ENCODE measurements at places on chromosomes 1 and 21. TPM values are rescaled to one million over a fixed set of nuclear protein-coding genes. Genes with fewer than 3 reads are reported as not detected.

Gene ADGRB2
- 15.1 TPM for total RNA-seq

Gene CYP4X1
- total RNA-seq = not detected

Gene POMGNT1
- 34.7 TPM for total RNA-seq

Gene TLR5
- total RNA-seq = 2.5 TPM

Gene MAN1C1
- 4.4 TPM for total RNA-seq

DNA sequence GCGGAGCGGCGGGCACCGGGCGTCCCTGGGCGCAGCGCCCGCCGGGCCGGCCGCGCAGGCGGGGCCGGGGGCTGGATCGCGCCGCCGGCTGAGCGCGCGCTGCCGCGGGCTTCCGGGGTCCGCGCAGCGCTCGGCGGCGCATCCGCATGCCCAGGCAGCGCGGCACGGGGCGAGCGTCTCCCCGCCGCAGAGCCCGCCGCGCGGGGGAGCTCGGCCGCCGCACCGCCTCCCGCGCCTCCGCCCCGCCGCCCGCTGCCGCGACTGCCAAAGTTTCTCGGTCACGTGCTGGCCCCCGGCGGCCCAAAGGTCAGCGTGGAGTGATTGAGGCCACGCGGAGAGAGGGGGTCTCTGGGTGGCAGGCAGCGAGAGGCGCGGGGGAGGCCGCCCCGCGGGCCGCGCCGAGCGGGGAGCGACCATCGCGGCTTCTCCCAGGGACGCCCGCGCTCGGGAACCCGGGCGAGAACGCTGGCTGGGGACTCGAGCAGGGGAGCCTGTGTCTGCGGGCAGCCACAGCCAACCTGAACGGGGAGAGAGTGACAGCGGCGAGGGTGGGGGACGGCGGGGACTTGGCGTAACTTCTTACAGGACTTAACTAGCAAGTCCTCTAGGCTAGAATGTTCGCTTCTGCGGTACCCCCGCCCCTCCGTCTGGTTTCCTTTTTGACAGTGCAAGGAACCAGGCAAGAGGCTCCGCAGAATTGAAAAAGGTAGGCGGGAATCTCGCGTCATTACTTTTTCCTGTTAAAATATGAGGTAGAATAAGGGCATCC, at the start of gene ILDR2:
ILDR2 (minus strand) TSS at position 180 of the 769 bp plus-strand sequence. CDS start 272 bp downstream, outside the sequence.
- H3K4me3 ChIP-seq = peak within 1 kb of the TSS; percentile 68
- DNase-seq = peak; percentile 36
- H3K27ac ChIP-seq = peak within 1 kb of the TSS; percentile 55
- no peaks in the 10 kb centered on the region for H3K36me3 ChIP-seq

DNA sequence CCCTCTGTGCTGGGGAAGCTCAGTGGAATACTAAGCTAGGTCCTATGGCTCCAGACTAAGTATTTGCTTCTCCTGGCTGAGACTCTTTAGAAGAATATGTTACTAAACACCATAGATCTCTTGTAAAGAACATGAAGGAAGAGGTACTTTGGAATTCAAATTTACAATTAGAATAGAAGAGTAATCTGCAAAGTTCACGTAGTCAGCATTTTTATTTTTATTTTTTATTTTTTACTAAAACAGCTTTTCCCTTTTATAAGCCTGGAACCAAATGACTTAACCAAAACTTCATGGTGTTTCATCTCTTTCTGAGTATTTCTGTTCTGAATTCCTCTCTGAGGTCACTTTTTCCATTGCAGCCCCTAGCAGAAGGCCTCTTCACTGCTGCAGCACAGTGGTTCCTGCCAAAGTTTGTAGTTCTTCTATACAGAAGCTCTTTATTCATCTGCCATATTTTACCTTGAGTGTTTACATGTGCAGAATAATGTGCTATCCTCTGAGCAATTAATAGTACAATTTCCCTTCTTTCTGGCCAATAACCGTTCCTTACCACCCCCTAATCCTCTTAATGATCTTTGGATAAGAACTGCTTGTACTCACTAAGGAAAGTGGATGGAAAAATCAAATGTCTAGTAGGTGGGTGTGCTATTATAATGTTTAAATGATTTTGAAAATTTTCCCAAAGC, 27.2 kb downstream of the TSEN15 start:
- no peaks in the 10 kb centered on the region for H3K36me3 ChIP-seq
- no peak overlapping the region for H3K27ac ChIP-seq
- H3K4me1 ChIP-seq = no peaks in the 10 kb centered on the region
- H3K27me3 ChIP-seq = no peaks in the 10 kb centered on the region

DNA sequence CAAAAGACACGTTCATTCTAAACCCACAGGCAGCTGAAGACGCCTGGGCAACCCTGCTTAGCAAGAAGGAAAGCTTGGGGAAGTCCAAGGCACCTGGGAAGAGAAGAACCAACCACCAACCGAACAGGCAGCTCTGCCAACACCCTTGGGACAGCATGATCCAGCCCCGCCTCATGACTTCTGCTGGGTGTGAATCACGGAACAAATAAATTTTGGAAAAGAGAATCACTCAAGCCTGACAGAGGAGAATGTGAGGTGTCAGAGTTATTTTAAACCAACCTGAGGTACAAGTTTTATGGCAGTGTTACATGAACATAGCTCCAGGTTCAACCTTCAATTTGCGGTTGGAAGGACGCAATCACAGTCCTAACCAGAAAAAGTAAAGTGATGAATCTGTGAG, 10.0 kb upstream of the PADI4 start:
- no peaks in the 10 kb centered on the region for H3K27me3 ChIP-seq
- H3K36me3 ChIP-seq = no peaks in the 10 kb centered on the region
- H3K27ac ChIP-seq = no peak overlapping the region
- no peaks in the 10 kb centered on the region for H3K4me1 ChIP-seq
- H3K4me3 ChIP-seq = no peak overlapping the region
- no peak for DNase-seq
